HL-60 (cell line): ENCODE measurements at places on chromosomes 16 and 17.

- no peak for DNase-seq
Measured at GRCh38 chr16:54277845-54278703, 8.5 kb downstream of the IRX3 start.

DNA sequence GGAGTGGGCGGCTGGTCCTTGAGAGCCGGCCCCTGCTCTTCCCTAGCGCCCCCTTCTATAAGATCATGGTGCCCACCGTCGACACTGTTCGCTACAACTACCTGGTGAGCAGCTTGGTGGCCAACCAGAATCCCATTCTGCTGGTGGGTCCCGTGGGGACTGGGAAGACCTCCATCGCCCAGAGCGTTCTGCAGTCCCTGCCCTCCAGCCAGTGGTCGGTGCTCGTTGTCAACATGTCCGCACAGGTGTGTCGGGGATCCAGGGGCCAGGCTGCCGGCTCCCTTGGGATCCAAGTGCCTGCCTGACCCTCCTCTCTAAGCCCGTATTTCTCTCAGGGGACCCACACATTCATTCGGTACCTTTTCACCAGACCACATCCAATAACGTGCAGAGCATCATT is 41.4 kb upstream of the KDM6B start:
- DNase-seq, result no peak

GRCh38 chr17:37726248-37726647 is 18.6 kb downstream of the HNF1B start:
- no peak for DNase-seq

DNA sequence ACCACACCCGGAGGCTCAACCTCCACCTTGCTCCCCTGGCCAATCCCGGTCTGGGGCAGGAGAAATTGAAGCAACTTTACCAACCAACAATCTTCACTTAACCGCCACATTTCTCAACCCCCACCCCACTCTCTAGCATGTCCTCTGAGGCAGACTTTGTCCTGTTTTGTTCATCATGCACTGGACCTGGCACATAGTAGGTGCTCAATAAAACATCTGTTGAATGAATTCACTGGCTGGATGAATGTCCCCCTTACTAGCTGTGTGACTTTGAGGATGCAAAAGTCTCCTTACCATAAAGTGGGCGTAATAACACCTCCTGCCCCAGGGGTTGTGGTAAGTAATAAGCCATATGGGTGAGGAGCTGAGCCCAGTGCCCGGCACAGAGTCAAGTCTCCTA is 5.8 kb downstream of the SPPL2C start:
- DNase-seq, result no peak

- no peak for DNase-seq
Measured at GRCh38 chr16:87332150-87332549, 15.0 kb upstream of the C16orf95 start.

DNA sequence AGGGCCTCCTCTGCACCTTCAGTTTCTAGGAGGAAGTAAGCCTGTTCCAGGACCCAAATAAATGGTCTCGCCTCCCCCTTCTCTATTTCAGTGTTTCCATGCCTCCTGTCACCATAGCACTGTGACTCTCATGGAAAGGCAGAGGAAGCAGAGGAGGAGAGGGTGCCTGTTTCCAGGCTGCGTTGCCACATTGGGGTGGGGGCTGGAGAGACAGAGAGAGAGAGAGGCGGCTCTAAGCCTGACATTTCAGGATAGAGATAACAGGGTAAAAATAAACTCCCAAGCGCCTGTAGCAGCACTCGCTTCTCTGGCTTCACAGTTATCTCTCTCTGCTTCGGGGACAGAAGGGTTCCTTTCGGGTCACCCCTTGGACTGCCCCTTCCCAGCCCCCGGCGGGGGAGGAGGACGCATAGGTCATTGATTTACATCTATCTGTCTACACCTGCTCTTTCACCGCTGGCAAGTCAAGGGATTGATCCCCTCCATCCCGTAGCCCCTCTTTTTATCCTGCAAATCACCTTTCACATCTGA is 71.2 kb upstream of the MRTFB start:
- DNase-seq, result no peak

GRCh38 chr16:64098451-64098850 is 1023.4 kb downstream of the CDH11 start:
- DNase-seq, result no peak

- no peak for DNase-seq
Measured at GRCh38 chr16:67163164-67163998, 1.2 kb upstream of the HSF4 start.
